Aorta (tissue), 5 donors: ENCODE measurements at places on chromosomes 3 and 15. TPM values are rescaled to one million over a fixed set of nuclear protein-coding genes. Genes with fewer than 3 reads are reported as not detected.
A peak's percentile ranks its signal among the peaks of the same experiment; 100 is the strongest.

DNA sequence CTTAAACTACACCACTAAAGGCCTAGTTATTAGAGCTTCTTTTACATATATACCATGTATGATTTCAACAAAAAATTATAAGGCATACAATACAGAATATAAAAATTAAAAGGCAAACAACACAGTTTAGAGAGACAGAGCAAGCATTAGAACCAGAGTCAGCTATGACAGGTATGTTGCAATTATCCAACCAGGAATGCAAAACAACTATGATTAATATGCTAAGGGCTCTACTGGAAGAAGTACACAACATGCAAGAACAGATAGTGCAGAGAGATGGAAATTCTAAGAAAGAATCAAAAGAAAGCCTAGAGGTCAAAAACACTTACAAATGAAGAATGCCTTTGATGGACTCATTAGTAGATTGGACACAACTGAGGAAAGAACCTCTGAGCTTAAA lies 39.6 kb downstream of the CCDC54 start:
- H3K4me1 ChIP-seq = no peaks in the 10 kb centered on the region
- no peaks in the 10 kb centered on the region for H3K36me3 ChIP-seq
- no peak for DNase-seq
- H3K4me3 ChIP-seq = no peak overlapping the region
- no peaks in the 10 kb centered on the region for H3K27me3 ChIP-seq
- H3K27ac ChIP-seq = no peak overlapping the region

DNA sequence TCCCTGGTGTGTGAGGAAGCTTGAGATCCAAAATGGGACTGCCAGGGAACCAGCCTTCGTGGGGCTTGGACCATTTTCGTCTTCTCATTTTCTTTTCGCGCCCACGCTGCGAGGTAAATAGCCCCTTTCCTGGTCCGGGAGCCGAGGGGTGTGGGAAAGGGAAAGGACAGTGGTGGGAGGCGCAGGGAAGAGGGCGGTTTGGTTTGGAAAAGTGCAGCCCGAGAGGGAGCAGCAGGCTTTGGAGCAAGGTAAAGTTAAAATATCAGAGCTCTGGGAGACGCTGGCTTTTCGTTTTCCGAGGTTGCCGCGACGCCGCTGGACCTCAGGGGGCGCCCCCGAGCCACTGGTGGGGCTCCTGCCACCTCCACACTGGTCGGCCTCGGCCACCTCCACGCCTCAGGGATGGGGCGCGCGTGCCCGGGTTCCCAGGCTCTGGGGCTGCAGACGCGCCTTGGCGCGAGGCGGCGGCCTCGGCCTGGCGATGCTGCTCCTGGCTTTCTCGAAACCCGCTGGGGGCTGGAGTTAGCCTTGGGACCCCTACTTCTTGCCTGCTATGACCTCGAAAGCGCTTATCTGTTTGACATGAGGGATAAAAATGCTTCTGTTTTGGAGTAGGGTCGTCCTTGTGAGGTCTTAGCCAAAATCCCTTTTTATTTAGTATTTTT lies 3.2 kb downstream of the PTPRG start:
- peak overlapping the region; percentile 55 for H3K27ac ChIP-seq
- H3K36me3 ChIP-seq = no peaks in the 10 kb centered on the region
- peak overlapping the region; percentile 99 for H3K4me3 ChIP-seq
- peaks cover 1% of the 10 kb centered on the region for H3K4me1 ChIP-seq

GRCh38 chr15:64146041-64146440 lies 5.5 kb upstream of the SNX22 start:
- H3K27ac ChIP-seq = no peak overlapping the region
- no peaks in the 10 kb centered on the region for H3K4me1 ChIP-seq
- no peak for DNase-seq
- no peaks in the 10 kb centered on the region for H3K27me3 ChIP-seq

DNA sequence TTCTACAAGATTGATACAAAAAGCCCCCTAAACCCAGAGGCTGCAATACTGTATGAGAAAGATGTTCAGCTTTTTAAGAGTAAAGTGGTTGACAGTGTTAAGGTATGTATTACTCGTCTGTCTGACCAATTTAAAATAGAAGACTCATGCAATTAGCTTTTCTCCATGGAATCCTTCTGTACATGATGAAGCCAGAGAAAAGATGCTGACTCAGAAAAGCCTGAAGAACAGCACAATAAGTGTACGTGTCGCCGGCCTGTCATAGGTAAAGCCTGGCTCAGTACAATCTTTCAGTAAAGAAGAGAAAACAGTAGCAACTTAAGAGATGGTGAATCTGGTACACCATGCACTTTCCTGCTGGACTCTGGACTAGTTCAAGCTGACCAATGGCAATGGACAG lies 16.4 kb downstream of the NEK4 start:
- H3K27me3 ChIP-seq = no peaks in the 10 kb centered on the region
- H3K27ac ChIP-seq = no peak overlapping the region
- H3K4me3 ChIP-seq = no peak overlapping the region
- H3K4me1 ChIP-seq = no peaks in the 10 kb centered on the region

DNA sequence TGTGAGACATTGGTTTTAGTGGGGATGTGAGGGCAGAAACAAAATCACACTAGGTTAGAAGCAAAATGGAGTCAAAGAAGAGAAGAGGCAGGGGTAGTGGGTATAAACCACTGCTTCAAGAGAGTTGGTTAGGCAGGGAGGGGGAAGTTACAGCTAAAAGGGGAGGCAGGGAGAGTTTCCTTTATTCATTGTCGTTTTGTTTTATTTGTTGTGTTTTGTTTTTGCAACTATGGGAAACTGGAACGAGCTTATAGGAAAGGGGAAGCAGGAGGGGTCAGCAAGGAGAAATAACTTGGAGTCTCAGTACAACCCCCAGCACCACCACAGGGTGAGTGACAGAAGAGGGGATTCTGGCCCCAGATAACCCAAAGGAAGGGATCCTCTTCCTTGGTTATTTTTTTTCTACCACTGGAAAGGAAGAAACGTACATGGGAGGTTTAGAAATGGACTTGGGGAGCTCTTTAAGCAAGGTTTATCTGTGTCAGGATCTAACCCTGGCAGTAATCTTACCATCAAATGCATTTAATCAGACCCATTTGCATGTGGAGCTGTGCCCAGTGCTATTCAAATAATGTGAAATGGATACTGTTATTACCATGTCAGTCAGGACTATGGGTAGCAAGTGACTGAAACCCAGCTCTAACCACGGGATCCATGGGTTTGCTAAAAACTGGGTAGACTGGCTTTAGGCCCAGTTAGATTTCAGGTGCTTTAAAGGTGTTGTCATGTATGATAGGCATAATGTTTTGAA lies 68.7 kb downstream of the CCNL1 start:
- H3K4me3 ChIP-seq = no peak overlapping the region
- no peaks in the 10 kb centered on the region for H3K27me3 ChIP-seq
- no peak for DNase-seq
- no peak overlapping the region for H3K27ac ChIP-seq

- H3K4me1 ChIP-seq = no peaks in the 10 kb centered on the region
- no peaks in the 10 kb centered on the region for H3K27me3 ChIP-seq
- H3K36me3 ChIP-seq = no peaks in the 10 kb centered on the region
- no peak overlapping the region for H3K27ac ChIP-seq
- no peak overlapping the region for H3K4me3 ChIP-seq
- DNase-seq = peak; percentile 44
These were observed 63.0 kb upstream of the TAMM41 start for GRCh38 chr3:11909726-11910125.

LIPH gene
- total RNA-seq = not detected

GRCh38 chr3:49878686-49879085 lies 9.0 kb upstream of the CAMKV start:
- H3K36me3 ChIP-seq = no peaks in the 10 kb centered on the region
- no peak overlapping the region for H3K4me3 ChIP-seq
- DNase-seq = no peak
- no peaks in the 10 kb centered on the region for H3K27me3 ChIP-seq
- H3K4me1 ChIP-seq = no peaks in the 10 kb centered on the region

MYO5C gene
- total RNA-seq = 7.8 TPM

GRCh38 chr15:65355988-65356353 lies 21.8 kb downstream of the IGDCC3 start:
- peak overlapping the region; percentile 60 for H3K4me3 ChIP-seq
- H3K27ac ChIP-seq = no peak overlapping the region
- no peaks in the 10 kb centered on the region for H3K4me1 ChIP-seq
- no peaks in the 10 kb centered on the region for H3K36me3 ChIP-seq

GOLGA6L7 gene
- total RNA-seq = not detected

GRCh38 chr15:42581272-42581730 lies 5.9 kb downstream of the STARD9 start:
- H3K36me3 ChIP-seq = no peaks in the 10 kb centered on the region
- H3K27ac ChIP-seq = no peak overlapping the region
- peak overlapping the region; percentile 2 for H3K4me3 ChIP-seq
- H3K4me1 ChIP-seq = peaks cover 2% of the 10 kb centered on the region
- H3K27me3 ChIP-seq = no peaks in the 10 kb centered on the region
- DNase-seq = peak; percentile 95
